Left renal pelvis (tissue), 4 donors: ENCODE measurements at places on chromosomes 3 and 15.

DNA sequence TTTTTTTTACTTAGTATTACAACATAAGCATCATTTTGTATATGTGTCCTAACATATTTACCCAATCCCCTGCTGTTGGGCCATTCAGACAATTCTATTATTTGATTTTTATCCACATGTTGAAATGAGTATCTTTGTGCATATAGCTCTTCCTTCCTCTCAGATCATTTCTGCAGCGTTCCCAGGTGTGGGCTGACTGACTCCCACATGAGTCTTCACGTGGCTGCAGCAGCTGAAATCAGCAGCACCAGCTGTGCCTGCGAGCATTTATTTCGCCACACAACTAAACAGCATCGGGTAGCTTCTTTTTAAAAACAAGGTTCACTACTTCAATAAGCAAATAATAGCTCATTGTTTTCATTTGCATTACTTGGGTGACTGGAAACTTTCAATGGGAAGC lies 44.5 kb upstream of the PDE8A start:
- DNase-seq = no peak

DNA sequence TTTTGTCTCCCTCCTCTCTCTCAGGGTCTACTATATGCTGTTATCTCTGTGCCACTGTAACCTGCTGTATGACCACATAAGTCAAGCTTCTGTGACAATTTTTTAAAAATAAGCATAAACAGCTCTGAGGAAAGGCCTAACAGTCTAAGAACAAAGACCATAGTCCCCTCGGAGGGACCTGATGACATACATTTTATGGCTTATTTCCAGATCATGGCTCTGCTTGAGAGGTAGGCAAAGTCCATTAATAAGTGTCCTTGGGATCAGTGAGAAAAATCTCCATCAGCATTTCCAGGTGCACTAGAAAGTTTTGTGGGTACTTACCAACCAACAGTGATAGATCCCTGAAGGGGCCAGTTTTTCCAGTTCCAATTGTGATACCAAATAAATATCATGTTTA lies 123.8 kb downstream of the TNIK start:
- DNase-seq = no peak

DNA sequence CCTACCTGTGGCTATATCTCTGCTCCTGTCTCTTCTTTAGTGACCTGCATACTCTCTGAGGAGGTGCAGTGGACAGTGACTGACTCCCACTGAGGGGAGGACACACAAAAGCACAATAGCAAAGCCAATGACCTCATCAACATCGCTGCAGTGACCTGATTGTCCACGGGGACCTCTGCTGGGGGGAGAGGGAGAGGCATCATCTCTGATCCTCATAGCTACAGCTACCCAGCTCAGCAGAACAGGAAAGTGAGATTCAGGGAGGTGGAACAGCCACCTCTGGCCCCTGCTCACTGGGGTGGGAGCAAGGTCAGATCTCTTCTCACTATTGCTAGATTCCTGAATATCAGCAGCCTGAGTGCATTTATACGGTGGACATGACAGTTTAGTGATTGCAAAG lies 179.2 kb downstream of the ATP10A start:
- DNase-seq = no peak

GRCh38 chr15:57031605-57032004 lies 113.2 kb downstream of the TCF12 start:
- DNase-seq = no peak

DNA sequence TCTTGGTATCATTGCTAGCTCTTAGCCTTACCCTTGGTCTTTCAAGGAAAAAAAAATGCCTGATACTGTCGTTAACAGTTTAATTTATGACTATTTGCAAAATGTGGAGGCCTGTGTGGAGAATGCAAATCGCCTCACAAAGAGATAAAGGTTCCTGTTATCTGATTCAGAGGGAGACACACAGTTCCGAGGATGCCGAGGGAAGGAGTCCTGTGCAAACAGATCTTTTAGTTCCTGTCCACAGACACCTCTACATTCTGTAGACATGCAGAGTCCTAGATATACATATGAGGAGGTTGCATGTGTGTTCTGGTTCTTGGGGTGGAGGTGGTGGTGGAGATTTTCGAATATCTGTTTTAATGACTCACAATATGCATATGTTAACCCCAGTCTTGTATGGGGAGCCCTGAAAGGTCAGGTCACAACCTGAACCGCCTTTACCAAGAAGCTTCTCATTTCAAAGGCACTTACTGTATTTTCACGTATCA lies 5.7 kb downstream of the NR2F2 start:
- no peak for DNase-seq

- DNase-seq = no peak
Observed at GRCh38 chr3:10238345-10239183, 9.7 kb upstream of the TATDN2 start.

DNA sequence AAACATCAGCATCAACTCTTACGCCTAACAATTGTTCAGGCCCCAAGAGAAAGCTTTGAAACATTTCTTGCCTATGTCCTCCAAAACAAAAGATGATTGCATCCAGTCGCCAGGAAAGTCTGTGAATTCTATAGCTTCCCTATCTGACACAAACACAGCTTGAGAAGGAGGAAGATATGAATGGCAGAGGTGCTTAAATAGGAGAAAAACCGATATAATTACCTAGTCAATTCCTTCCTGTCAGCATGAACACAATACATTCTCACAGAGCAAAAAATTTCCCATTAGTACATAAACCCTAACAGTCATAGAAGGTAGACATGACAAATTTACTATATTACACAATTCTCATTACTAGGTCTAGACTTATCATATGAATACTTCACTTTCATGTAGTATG lies 326.5 kb downstream of the CGGBP1 start:
- no peak for DNase-seq

DNA sequence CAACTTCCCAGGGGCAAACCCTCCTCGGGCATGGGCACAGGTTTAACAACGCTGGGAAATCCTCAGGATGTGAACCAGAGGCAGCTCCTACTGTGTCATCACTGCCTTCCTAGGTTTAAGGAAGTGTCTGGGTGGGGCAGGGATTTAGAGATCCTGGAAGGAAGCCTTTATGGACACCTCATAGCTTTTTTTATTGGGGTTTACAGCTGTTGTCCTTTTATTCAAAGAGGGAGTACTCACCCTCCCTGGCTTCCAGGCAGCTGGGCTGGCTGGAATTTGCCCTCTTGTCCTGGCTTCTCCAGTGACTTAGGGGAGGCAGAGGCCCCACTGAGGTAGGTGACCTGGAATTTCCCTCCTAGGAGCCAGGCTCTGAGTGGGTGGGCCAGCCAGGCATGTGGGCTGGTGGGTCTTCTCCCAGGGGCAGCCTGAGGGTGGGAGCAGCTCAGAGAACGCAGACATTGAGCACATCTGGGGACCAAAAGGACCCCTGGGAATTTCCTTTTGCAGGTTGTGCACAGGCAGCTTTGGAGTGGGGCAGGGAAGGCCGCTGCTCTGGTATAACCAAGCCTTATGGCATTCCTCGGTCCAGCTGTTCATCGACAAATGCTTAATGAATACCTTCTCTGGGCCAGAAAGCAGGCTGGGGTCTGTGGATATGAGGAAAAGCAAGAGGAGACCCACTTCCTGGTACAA lies 13.5 kb upstream of the FAM3D start:
- no peak for DNase-seq

- DNase-seq = no peak
Observed at GRCh38 chr15:93493172-93493571, 404.2 kb upstream of the RGMA start.

DNA sequence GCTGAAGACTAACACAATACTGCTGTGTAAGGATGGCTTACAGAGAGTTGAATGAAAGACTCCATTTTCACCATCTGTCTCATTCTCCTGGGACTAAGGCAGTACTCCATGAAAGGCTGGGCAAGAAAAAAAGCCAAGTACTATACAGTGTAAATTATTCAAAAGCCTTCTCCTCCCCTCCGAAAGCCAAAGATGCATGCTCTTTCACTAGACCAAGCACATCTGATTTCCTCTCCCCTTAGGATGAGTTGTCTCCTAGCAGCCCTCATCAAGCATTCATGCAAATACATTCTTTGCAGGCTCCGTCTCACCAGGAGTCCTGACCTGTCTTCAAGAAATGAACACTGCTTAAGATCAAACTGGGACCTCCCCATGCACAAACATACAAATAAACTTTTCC lies 133.5 kb upstream of the THBS1 start:
- DNase-seq = no peak

GRCh38 chr3:49030321-49030720 lies 1.1 kb upstream of the IMPDH2 start:
- DNase-seq = no peak

DNA sequence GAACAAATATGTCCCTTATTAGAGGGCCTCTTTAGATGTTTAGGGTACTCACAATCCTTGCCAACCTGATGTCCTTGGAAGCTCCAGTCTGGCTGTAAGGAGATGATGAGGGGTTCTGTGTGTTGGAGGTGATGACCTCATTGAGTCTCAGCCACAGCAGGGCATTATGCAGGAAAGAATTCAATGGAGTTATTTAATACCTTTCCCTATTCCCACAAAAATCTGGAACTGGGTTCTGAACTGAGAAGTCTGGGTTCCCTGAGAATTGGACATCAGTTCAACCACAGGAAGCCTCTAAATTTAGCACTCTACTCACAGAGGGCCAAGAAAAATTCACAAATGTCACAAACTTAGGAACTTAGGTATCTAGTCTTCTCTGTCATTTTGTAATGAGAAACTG lies 36.9 kb downstream of the SLC35A5 start:
- no peak for DNase-seq

GRCh38 chr3:11604139-11604892 lies 39.4 kb downstream of the VGLL4 start:
- no peak for DNase-seq

- no peak for DNase-seq
Observed at GRCh38 chr3:47410801-47411646, 30.2 kb downstream of the PTPN23 start.

DNA sequence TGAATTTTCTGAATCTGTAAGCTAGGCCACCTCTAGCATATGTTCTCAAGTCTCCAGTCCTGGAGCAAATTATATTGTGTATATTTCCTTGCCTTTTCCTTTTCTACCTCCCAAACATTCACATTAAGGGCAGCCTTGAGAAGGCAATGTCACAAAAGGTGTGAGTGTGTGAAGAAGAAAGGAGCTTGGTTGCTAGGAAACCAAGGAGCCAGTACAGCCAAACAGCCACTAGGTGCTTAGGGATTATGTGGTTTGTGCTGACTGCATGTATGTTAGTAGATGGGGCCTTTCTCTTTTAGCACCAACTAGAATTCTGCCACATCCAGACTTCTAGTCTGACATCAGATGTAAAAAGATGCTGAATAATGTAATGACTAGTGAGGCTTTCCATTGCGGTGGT lies 118.8 kb upstream of the DAZL start:
- DNase-seq = no peak

- no peak for DNase-seq
Observed at GRCh38 chr3:120181632-120182031, 87.4 kb upstream of the GSK3B start.

- DNase-seq = no peak
Observed at GRCh38 chr3:52532838-52533622, 627 bp downstream of the NT5DC2 start.

- no peak for DNase-seq
Observed at GRCh38 chr15:83471307-83471866, 24.2 kb downstream of the SH3GL3 start.

- no peak for DNase-seq
Observed at GRCh38 chr3:43932921-43933320, 242.2 kb downstream of the ABHD5 start.

- DNase-seq = no peak
Observed at GRCh38 chr15:100328796-100329195, 13.0 kb downstream of the ADAMTS17 start.

DNA sequence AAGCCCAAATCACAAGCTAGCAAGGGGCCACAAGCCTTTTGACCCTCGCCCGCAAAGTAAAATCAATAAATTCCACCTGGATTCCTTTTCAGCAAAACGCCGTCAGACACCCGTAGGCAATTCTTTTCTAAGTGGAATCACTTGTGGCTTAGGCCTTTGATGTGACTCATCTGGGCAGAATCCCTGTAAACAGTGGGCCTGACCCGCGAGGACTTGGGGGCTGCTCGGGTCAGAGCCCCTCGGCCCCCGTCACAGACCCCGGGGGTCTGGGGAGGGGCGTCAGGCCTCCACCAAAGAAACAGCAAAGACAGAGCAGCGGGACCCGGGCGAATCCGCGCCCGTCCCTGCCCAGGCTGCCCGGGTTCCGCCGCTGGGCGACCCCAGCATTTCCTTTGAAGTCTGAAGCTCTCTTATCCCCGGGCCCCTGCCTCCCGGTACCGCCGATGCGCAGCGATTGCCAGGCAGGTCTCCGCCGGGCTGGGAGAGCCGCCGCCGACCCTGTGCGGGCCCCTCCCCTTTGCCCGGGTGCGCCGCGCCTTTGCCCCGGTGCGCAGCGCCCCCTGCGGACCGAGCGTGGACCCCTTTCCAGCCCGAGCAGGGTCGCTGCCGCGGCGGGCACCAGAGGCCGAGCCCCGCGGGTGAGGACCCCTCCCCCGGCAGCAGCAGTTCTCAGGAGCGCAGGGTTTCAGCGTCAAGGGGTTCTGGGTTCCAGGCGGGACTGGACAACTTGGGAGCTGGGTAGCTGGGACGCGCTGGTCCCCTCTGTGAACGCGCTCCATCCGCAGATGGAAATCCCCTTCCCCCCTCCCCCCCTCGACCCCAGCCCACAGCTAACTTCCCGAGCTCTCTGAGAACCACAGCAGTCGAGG lies 178.3 kb downstream of the UACA start:
- DNase-seq = no peak

DNA sequence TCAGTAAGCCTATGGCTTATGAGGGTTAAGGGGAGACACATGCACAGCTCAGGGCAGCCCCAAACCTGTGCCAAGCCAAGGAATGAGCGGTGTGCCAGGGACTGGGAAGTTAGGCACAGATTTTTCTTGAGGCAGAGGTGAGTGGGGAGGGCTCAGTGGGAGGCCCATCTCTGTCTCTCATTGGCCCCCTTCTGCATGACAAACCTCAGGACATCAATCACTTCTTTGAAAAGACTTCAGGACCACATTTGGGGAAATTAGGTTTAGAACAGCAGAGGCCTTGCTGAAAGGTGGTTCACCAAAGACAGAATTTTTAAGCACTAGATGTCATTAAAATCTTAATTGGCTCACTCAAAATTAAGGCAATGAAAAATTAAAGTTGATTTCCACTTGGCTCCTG lies 57.2 kb downstream of the RAB11A start:
- no peak for DNase-seq
